ENCODE measurements at places on chromosomes 7 and 10.
A peak's percentile ranks its signal among the peaks of the same experiment; 100 is the strongest.

- no peak for DNase-seq
Measured at GRCh38 chr7:43152696-43153095, 40.2 kb downstream of the HECW1 start.

DNA sequence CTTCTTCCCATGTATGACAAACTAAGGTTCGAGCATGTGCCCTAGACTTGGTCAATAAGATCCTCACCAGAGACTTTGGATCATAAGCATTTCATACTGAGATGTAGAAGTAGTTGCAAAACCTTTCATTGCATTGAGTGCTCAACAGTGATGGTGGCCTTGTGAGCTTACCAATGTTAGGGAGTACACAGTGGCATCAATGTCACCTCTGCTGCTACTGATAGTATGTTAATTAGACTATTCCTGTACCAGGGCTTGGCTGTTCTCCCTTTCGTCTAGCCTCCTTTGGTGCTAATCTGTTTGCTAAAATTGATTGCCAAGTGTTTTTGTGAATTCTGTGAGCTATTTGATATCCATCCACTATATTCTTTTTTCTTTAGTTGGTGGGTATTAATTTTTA lies 264.5 kb upstream of the SEMA3C start:
- no peak for DNase-seq

DNA sequence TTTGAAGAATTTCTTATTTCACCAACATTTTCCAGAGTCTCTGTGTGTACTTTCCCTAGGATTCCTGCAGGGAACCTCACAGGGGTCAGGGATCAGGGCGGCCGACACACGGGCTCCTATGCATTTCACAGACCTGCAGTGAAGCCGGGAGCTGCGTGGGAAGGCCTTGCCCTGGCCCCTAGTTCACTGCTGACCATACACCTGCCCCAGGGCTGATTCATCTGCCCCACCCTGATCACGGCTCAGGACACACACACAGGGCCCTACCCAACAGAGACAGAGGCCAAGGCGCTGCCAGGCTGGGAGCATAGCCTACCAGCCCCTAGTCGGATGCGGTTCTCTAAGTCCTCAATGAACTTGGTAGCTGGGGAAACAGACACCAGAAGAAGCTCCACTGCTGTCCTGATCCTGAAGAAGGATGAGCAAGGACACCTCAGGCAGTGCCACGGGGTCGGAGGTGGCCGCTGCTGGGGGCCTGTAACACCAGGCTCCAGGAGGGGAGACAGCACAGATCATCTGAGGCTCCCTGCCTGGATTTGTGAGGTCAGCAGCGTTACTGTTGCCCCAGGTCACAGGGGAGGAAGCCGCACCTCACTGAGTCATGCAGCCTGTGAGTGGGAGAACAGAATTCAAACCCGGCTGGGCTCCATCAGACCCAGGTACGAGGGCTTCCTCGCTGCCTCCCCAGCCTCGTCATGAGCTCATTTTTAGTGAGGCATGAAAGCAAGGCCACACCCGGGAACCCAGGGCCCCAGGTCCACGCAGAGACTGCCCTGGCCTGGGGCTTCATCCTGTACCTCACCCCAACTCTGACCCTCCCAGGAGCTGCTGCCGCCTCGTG lies 278.8 kb upstream of the PPP2R2D start:
- no peak for DNase-seq

DNA sequence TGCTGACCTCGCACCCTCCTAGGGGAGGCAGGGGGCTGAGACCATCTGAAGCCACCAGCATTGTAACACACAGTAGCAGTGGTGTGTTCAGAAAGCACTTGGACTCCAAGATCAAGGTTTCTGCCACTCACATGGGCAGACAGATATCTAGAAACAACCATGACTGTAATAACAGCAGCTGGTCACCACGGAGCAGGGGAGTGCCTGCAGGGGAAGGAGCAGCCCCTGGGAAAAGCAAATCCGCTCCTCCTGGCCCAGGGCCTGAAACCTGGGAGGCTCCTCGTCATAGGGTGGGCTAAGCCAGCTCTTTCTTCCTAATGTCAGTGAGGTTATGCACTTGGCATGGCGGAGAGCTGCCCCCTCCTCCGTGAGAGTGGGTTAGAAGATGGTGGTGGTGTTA lies 118.4 kb upstream of the INSYN2A start:
- DNase-seq, result no peak

GRCh38 chr7:3164380-3164792 lies 120.7 kb upstream of the CARD11 start:
- no peak for DNase-seq

- DNase-seq, result no peak
Measured at GRCh38 chr10:48357631-48358030, 51.2 kb downstream of the MAPK8 start.

DNA sequence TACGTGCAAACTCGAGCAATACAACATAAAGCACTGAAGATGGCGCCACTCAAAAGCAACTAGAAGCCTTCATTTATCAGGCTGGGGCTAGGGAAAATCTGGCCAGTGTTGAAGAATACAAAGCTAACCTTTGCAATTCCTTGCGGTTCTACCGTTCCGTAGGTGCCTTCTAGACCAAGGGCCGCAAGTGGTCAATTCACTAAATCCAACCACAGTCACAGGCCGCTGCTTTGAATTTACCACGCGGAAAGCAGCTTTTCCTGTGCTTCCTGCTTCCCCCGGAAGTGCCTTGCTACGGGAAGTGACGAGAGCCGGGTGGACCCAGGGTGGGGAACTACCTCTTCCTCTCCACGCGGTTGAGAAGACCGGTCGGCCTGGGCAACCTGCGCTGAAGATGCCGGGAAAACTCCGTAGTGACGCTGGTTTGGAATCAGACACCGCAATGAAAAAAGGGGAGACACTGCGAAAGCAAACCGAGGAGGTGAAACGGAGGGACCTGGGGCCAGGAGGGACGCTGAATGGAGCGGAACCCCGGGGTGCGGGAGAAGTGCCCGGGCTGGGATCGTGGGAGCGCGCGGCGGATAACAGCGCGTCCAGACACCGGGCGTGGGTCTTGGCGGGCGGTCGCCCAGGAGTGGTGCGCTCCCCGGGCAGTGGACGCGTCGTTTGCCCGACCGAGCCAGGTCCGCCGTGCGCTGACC lies at the start of gene DDX21:
DDX21 (plus strand) TSS at position 339 of the 701 bp plus-strand sequence; CDS start at position 395, 56 bp downstream.
- peak; percentile 88 for DNase-seq

GRCh38 chr10:20948686-20949327 lies 51.7 kb upstream of the NEBL start:
- no peak for DNase-seq

GRCh38 chr10:73850863-73851461 lies 23.4 kb downstream of the CAMK2G start:
- DNase-seq, result no peak

GRCh38 chr10:103177123-103177522 lies 15.9 kb downstream of the NT5C2 start:
- DNase-seq, result no peak

Data from stimulated activated CD4-positive, alpha-beta T cell treated with anti-CD3 and anti-CD28 coated beads, TNF-alpha, amount 100 ng/mL, for 24 hours (primary cell).